Kasumi-1 (cell line): ENCODE measurements at places on chromosomes 4 and X.
A peak's percentile ranks its signal among the peaks of the same experiment; 100 is the strongest.

DNA sequence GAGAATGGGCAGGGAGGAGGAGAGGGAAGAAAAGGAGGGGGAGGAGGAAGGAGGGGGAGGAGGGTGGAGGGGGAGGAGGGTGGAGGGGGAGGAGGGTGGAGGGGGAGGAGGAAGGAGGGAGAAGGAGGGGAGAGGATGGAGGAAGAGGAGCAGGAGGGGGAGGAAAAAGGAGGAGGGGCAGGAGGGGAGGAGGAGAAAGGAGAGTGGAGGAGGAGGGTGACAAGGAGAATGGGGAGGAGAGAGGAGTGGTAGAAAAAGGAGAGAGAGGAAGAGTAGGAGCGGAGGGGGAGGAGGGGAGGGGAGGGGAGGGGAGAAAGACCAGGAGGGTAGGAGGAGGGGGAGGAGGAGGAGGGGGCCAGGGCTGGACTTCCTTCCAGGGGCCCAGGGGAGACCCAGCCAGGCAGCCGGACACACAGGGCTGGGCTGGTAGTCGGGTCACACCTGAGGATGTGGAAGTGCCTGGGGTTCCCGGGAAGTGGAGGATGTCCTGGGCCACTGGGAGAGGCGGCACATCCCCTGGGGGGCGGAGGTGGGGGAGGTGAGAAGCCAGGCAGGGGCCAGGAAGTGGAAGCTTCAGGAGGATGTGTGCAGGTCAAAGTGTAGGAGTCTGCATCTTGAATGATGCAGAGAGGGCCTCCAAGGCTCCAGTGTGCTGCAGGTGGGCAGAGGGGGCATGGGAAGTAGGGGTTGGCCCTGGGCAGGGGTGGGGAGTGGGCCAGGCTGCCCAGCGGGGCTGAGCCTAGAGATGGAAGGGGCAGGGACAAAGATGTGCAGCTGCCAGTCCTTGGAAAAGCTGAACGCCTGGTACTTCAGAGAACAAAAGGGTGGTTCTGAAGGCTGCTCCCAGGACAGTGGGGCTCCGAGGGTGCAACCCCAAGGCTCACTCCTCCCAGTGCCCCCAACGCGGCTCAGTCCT is 18.8 kb downstream of the IL3RA start:
- DNase-seq: no peak

- DNase-seq: no peak
These were observed 40.4 kb upstream of the PROM1 start for GRCh38 chr4:16124232-16124631.

- DNase-seq: no peak
These were observed 55.7 kb downstream of the LNX1 start for GRCh38 chr4:53535567-53535966.

GRCh38 chr4:176546975-176547374 is 227.2 kb downstream of the SPCS3 start:
- DNase-seq: no peak

DNA sequence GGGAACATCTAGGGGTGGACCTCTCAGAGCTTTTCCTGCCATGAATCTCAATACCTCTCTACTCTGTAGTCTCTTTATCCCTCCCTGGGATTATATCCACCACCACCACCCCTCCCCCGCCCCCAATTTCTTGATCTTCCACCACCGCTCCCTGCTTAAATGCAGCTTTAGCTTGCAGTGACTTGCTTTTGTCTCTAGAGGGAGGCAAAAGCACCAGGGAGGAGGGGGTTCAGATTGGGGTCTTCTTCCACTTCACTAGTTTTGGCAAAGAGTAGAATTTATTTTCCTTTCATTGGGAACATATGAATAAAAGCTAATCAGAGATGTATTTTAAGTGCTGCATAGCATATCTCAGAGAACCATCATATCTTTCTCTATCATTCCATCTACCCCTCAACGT is 5.5 kb downstream of the ARHGAP36 start:
- DNase-seq: no peak

- DNase-seq: no peak
These were observed 130.4 kb downstream of the ARHGAP6 start for GRCh38 chrX:11535156-11535919.

- DNase-seq: no peak
These were observed 438.0 kb upstream of the CPEB2 start for GRCh38 chr4:14564281-14564680.

- DNase-seq: no peak
These were observed 518.9 kb downstream of the MID1IP1 start for GRCh38 chrX:39320165-39320564.

GRCh38 chrX:74246524-74246923 is 57.5 kb upstream of the ZCCHC13 start:
- DNase-seq: no peak

DNA sequence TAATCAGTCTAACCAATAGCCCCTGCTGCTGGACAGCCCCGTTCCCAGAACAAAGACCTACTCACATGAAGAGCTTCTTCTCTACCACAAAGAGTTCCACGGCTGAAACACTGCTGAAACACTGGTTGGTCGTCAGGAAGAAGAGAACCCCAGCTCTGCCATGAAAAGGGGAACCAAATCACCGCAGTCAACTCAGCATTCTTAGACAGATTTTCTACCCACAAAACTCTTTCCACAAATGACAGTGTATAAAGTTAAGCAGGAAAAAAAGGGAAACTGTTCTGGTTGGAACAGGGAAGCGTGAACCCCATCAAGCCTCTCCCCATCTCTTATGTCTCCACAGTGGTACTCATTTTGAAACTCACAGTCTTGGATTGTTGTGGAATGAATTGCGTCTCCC is 57.3 kb downstream of the ABCG2 start:
- peak; percentile 72 for DNase-seq

GRCh38 chr4:3702561-3703221 is 63.5 kb upstream of the ADRA2C start:
- no peak for DNase-seq

DNA sequence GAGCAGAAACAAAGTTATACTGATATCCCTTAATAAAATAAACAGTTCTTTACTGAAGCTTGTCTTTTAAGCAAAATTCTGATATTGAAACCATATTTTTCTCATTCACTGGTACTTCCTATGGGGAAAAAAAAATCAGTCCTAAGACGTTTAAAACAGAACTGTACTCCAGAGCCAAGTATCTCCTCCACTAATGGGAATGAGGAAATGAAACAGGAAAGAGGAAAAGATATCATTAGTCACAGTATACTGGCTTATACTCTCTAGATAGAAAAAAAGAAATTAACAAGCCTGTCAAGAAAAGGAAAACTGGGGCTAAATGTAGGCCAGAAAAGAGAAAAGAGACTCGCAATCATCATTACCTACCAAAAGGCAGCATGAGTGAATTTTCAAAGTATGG is 252.7 kb downstream of the CENPC start:
- no peak for DNase-seq

DNA sequence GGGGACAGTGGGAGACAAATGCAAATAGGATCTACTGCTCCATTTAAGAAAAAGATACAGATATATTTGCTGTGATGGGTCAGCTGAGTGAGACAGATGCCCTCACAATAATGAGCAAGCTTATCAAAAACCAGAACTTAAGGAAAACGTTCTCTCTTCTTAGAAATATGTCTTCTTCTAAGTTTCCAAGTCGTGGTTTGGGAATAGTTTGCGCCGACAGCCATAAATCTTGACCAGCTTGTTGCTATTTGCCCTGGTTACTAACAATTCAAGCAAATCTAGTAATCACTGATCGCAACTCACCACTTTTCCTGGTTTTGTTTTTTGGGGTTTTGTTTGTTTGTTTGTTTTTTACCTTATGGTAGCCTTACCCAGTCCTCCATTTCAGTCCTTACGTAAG is 67.6 kb upstream of the GUCY1A1 start:
- no peak for DNase-seq

DNA sequence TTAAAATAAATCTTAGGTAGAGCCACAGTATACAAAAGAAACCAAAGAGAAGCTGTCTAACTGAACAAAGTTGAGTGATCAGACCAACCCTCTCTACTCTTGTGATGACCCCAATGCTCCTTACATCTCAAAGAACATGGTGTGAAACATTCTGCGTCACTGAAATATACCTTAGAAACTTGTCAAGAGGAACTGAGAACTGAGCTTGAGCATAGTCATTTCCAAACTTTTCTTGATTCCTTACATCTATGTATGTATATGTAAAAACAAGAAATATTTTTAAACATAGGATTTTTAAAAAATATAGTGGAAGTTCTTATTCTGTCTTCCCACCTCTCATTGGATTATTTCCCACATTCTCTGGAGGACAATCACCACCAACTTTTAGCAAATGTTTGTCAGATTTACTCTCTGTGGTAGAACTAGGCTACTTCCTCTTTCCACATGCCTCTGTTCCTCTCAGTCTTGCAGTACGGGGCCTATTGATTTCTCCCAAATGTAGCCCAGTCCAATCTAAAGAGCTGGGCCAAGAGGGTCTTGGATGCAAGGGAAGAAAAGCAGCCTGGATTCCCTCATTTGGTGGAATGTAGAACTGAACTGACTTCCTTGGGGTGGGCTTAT is 98.2 kb upstream of the HHIP start:
- peak; percentile 38 for DNase-seq

- DNase-seq: no peak
These were observed 146.0 kb upstream of the GPC4 start for GRCh38 chrX:133561251-133561650.

GRCh38 chr4:139030614-139031235 is 15.1 kb downstream of the NOCT start:
- DNase-seq: peak; percentile 85

GRCh38 chr4:123578276-123579029 is 181.9 kb downstream of the SPRY1 start:
- DNase-seq: no peak

DNA sequence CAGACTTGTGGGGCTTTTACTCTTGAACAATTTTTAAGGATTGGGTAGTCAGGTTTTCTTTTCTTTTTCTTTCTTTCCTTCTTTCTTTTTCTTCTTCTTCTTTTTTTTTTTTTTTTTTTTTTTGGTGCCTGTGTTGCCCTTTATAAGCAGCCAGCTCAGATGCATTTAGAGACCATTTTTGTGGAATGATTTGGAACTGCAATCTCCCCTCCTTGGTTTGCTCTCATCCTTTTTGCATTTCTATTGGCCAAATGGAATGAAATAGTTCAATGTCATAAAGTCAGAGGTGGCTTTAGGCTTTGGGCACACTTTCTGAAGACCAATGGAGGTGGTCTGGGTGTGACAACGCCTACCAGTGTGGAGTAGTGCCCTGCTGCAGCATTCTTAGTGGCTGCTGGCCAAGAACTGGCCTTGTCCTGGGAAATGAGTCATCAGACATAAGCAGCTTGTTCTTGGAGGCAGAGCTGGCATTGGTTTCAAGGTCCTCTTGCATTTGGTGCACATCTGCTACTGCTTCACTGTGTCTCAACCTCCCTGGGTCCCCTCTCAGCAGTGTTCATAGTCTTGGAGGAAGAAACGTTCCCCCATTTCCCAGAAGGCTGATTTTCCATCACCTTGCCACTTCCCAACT is 84.5 kb downstream of the CT47B1 start:
- no peak for DNase-seq

DNA sequence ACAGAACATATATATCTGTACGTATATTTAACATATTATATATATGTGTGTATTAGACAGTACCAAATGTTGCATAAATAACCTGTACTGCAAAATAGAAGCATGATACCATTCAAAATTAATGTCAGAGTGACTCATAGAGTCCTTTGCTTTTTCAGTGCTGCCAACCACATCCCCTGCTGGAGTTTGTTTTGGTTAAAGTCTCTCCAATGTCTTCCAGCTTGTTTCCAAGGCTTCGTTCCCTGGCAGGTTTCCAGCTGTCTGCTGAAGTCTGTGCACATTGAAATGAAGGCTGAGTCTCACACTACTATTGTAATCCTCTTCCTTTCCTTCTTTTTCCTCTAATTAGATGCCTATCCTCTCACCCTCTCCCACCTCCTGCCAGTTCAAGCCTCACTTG is 14.9 kb downstream of the NRK start:
- DNase-seq: no peak

DNA sequence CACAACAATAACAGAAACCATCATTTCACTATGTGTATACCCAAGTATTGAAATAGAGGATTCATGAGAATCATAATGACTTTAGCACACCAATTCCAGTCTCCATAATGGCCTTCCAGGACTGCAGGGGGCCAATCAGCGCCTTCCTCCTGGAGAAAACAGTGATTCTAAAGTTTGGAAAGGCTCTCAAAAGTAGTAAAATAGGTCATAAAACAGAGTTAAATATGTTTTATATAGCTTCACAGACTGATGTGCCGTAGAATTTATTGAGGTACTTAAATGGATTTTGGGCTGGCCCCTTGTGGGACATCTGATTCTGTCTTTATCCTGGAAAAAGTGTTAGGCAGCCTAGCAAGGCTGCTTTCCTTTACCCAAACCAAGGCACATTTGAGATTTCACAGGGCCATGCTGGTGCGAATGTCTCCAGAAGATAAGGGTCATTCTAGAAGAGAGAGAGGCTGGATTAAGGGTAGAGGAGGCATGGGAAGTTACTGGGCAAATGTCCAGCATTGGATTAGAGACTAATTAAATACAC is 543.9 kb downstream of the GALNTL6 start:
- DNase-seq: no peak

DNA sequence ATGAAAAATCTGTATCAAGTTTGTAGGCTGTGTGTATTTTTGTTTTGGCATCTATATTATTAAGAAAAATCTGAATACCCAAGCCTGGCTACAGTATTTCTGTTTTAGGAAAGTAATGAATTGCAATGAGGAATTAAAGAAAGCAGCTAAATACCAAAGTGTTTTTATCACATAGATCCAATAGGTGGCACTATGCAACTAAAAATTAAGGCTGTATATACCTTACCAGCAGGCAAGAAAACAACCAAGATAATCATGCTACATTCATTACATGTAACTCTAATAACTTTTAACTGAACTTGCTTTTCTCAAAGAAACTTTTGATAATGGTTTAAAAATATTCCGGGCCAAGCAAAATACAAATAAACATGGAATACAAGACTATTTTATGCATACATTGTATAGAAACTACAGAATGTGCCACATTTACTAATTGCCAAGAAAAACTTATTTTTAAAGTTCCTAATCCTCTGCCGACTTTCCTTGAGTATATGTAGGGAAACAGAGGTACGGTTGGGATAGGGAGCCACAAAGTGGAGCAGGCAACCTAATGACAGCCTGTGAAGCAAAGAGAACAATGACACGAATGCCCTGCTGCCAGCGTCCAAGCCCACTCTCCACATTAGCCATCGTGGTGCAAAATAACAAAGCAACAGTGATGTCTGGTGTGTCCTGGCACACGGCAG is 63.7 kb downstream of the SEC24D start:
- DNase-seq: peak; percentile 74

GRCh38 chrX:40945361-40945713 is 139.9 kb upstream of the USP9X start:
- peak; percentile 36 for DNase-seq

GRCh38 chr4:24477919-24478318 is 106.4 kb downstream of the DHX15 start:
- DNase-seq: no peak

DNA sequence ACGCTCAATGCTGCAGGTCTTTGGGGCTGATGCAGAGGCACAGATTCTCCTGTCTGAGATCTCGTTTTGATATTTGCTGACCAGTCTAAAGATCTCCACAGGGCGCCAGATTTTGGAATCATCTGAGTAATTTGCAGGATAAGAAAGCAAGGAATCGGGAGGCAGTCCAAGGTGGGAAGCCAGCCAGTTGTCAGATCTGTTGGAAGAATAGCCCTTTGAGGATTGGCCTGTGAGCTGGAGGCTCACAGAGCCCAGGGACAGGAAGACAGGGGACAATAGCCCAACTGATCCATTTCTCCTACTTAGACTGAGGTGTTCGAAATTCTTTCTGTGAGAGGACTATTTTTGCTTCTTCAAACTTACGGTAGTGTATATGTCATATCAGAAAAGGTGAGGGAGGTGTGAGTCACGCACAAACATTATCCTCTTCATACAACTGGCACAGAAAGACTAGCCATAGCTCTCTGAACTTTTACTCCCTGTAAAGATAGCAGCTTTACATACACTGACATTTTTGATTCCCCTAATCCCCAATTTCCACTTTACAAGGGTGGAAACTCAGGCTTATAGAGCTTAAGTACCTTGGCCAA is 8.8 kb downstream of the DIPK2B start:
- no peak for DNase-seq
